SHP77 treated with DMSO at 0.1 percent for 48 hours (cell line): ENCODE measurements at places on chromosomes 13 and 19.

- peak; percentile 41 for DNase-seq
These were observed 64.9 kb downstream of the DNAJC3 start for GRCh38 chr13:95741584-95742563.

DNA sequence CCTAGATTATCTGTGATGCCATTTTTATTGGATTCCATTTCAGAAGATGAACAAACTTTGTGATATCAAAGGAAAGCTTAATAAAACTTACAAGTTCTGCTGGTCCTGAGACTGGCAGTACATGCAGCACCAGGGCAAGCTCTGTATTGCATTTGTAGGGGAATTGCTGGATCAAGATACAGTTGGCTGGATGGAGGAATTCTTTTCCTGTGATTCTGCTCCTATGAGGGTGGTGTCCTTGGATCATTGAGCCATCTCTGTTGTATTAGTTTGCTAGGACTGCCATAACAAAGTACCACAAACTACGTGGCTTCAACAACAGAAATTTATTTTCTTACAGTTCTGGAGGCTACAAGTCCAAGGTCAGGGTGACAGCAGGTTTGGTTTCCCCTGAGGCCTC, 33.9 kb upstream of the CSNK1A1L start:
- no peak for DNase-seq

- no peak for DNase-seq
These were observed 3.3 kb downstream of the MATK start for GRCh38 chr19:3782903-3783302.

- DNase-seq, result no peak
These were observed 3.4 kb downstream of the EBI3 start for GRCh38 chr19:4232614-4233281.
